ENCODE measurements at places on chromosomes 11 and 22. TPM values are rescaled to one million over a fixed set of nuclear protein-coding genes. Genes with fewer than 3 reads are reported as not detected.

The ASRGL1 gene
- total RNA-seq = 0.98 TPM

The FOLH1 gene
- not detected for total RNA-seq

The KCNK7 gene
- 1.1 TPM for total RNA-seq

The TMEM86A gene
- total RNA-seq = 0.10 TPM

The PVALB gene
- total RNA-seq = not detected

The ZBTB16 gene
- 2.5 TPM for total RNA-seq

The LMO1 gene
- total RNA-seq = not detected

The TESMIN gene
- total RNA-seq = 1.8 TPM

The CRYAB gene
- total RNA-seq = not detected

The VSIG2 gene
- 0.20 TPM for total RNA-seq

The TPBGL gene
- total RNA-seq = not detected

The CST6 gene
- total RNA-seq = not detected

The TNNI2 gene
- total RNA-seq = 1.0 TPM

The EHF gene
- total RNA-seq = 1.1 TPM

The MYRF gene
- 1.0 TPM for total RNA-seq

The CDC42EP1 gene
- total RNA-seq = not detected

The MMP8 gene
- total RNA-seq = not detected

The GRK3 gene
- 66.6 TPM for total RNA-seq

The CHST1 gene
- not detected for total RNA-seq

The ANKRD49 gene
- 39.5 TPM for total RNA-seq

The PARVG gene
- total RNA-seq = 91.6 TPM

The POU2AF2 gene
- total RNA-seq = not detected

The TENM4 gene
- 1.9 TPM for total RNA-seq

The MUC6 gene
- total RNA-seq = not detected

The SMIM35 gene
- total RNA-seq = 1.9 TPM

The RAB3IL1 gene
- not detected for total RNA-seq

The CAVIN3 gene
- 0.55 TPM for total RNA-seq

The ART5 gene
- not detected for total RNA-seq

The SLC5A1 gene
- total RNA-seq = not detected

The MS4A8 gene
- total RNA-seq = not detected

The TUBA8 gene
- total RNA-seq = 2.4 TPM

The TRIM5 gene
- total RNA-seq = 36.3 TPM

The SLCO2B1 gene
- 0.42 TPM for total RNA-seq
